ENCODE measurements at places on chromosomes 7 and 10. TPM values are rescaled to one million over a fixed set of nuclear protein-coding genes. Genes with fewer than 3 reads are reported as not detected.

The GRM8 gene
- not detected for total RNA-seq

- peak; percentile 23 for DNase-seq
Observed at GRCh38 chr10:1155791-1156615, 99.8 kb downstream of the WDR37 start.

DNA sequence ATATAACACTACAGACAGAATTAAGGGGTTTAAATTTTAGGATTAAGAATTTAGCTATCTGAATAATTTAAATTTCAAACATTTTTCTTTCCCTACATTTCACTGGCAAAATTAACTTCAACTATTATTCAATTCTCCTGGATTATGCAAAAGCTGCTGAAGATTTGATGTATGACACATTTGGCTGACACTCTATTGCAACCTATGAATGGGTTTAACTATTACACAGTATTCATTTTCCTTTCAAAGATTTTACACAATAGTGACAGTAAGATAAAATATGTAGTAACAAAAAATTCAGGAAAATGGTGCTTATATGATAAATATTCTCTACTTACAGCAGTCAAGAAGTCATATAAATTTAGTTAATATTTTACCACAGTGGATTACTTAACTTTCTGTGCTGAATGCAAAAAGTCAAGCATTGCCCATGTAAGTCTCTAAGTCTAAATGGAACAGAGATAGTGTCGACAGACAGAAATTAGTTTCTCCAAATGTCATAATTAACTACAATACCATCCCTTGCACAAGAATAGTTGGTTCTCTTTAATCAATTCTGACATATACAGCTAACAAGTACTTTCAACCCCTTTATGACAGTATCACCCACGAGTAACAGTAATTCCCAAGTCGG is 194.1 kb upstream of the FRMD4A start:
- no peak for DNase-seq

DNA sequence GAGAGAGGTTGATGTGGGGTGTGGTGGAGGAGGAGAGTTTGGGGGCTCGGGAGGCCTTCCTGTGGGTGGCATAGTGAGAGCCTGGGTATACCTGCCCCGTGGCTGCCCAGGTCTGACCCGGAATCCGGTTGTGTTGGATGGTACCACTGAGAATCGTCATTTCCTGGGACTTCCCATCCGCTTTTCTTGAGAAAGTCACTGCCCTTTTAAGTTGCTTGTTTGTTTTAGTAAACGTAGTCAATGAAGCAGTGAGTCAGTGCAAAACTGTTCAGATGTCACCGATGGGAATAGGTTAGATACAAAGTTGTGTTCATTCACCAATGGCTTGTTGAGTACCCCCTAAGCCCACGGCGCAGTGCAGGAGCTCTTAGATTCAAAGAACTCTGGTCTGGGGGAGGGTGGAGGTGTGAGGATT is 285.8 kb downstream of the CAMK1D start:
- peak; percentile 34 for DNase-seq

The ABCB1 gene
- 3.0 TPM for total RNA-seq

DNA sequence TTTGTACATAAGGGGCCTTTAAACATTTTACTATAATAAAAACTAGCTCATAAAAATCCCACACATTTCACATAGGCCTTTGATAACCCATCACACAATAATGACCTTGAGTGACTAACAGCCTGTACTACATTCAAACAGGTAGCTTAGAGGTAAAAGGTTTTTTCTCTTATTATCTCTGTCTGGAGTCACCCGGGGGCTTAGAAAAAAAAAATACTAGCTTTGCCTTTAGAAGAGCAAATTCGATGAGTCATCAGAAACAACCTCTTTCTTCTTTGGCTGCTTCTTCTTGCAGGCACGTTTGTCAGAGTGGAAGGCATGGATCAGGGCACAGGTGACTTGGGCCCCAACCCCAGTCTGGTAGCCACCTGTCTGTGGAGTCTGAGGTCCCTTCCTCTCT is 43.4 kb upstream of the ADO start:
- no peak for DNase-seq

All from right atrium auricular region (tissue), 2 donors.